ENCODE measurements at places on chromosomes 12 and 14.

DNA sequence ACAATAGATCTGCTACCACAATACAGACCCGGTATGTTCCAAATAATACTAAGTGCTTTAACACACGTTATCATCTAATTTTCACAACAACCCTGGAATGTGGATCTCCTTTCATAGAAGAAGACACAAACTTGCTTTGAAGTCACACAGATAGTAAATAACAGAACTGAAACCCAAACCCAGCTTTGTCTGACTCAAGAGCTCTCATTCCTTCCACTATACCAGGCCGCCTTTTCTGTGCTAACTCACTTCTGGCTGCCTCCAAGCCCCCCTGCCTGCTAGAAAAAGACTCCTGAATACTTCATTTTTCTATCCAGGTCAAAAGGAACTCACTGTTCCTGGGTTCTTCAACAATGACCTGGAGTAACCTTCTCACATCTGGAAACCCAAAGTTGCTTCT is 37.8 kb downstream of the PRPF40B start:
- no peak for ATAC-seq

DNA sequence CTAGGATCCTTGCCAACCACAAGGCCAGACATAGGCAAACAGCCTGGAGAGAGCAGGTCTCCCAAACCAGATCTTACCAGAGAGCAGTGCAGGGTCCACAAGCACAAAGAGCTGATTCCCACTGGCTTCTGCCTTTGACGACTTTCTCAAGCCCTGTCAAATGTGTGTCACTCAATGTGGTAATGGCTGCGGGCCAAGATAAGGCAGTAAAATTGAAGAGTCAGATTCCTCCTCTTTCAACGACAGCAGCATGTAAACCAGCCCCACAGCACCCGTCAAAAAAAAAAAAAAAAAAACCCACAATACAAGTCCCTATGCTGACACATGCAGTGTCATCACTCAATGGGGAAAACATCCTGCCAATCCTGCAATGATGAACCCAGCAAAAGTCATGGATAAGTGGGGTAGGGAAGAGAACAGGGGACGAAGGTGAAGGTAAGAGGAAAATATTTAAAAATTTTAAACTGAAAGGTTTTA is at the start of gene STON2:
Gene STON2, minus strand, starts transcription at position 123 of the 477 bp plus-strand sequence. CDS start 1,942 bp downstream, outside the sequence.
- no peak for ATAC-seq

GRCh38 chr12:120692524-120693033 is 5.6 kb downstream of the MLEC start:
- no peak for ATAC-seq

DNA sequence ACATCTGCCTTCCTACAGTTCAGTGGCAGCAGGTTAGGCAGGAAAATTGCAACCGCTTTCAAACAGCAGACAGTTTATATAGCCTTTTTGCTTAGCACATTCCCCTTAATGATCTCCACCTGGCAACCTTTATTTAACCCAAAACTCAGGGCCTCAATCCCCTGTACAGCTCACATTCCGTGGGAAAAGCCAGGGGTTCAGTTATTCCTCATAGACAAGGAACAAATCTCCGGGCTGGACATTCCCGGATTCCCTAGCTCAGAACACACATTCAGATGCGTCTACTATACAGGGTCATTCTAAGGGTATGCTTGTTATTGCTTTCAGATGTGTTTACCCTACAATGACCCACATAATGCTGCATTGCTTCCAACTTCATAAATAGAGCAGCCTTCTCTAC is 73.8 kb upstream of the DCN start:
- ATAC-seq: no peak

- no peak for ATAC-seq
Observed at GRCh38 chr12:118183155-118183554, 47.2 kb downstream of the PEBP1 start.
